Prostate gland (tissue), 2 donors: ENCODE measurements at places on chromosomes 5 and 9. TPM values are rescaled to one million over a fixed set of nuclear protein-coding genes. Genes with fewer than 3 reads are reported as not detected.

The PCDHA1 gene
- total RNA-seq, result 0.85 TPM

- no peak for DNase-seq
Measured at GRCh38 chr5:119074419-119074818, 3.5 kb downstream of the DMXL1 start.

DNA sequence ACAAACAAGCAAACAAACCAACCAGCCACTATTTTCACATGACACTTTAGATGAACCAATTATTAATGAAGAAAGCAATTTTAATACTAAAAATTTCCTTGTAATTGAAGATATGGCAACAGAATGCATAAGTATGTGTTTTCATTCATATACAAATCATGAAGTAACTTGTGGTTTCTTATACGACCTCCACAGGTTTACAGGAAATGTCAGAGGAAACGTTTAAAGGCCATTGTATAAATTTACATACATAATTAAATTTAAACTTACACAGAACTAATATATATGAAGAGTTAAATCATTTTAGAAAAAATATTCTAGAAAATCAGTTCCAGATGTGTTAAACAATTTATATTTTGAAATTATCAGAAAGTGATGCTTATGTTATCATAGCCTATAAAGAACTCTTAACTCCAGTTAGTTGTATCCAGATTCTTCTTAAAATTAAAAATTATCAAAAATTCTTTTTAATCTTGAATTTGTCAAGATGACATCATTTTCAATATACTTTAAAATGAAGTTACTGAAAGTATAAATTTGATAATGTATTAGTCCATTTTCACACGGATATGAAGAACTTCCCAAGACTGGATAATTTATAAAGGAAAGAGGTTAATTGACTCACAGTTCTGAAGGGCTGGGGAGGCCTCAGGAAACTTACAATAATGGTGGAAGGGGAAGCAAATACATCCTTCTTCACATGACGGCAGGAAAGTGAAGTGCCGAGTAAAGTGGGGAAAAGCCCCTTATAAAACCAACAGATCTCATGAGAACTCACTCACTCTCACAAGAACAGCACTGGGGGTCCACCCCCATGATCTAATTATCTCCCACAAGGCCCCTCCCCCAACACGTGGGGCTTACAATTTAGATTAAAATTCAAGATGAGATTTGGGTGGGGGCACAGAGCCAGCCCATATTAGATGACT, 192.0 kb downstream of the PIK3R1 start:
- no peak for DNase-seq

DNA sequence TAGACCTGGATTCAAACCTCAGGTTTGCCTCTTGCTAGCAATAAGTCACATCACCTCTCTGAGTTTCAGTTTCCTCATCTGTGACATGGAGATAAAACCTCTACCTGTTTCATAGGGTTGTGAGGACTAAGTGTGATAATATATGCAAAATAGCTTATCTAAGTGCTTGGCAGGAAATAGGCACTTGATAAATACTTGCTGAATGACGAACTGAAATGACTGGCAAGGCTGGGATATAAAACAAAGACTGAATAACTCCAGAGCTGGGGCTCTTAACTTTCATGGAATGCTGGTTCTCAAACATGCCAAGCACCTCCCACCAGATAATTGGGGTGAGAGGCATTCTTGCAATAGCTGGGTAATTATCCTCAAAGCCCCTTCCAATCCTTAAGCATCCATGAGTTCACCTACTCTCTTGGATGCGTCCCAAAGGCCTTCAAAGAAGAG, 87.6 kb downstream of the ADRB2 start:
- no peak for DNase-seq

GRCh38 chr5:140202078-140202477, 27.1 kb downstream of the CYSTM1 start:
- no peak for DNase-seq

DNA sequence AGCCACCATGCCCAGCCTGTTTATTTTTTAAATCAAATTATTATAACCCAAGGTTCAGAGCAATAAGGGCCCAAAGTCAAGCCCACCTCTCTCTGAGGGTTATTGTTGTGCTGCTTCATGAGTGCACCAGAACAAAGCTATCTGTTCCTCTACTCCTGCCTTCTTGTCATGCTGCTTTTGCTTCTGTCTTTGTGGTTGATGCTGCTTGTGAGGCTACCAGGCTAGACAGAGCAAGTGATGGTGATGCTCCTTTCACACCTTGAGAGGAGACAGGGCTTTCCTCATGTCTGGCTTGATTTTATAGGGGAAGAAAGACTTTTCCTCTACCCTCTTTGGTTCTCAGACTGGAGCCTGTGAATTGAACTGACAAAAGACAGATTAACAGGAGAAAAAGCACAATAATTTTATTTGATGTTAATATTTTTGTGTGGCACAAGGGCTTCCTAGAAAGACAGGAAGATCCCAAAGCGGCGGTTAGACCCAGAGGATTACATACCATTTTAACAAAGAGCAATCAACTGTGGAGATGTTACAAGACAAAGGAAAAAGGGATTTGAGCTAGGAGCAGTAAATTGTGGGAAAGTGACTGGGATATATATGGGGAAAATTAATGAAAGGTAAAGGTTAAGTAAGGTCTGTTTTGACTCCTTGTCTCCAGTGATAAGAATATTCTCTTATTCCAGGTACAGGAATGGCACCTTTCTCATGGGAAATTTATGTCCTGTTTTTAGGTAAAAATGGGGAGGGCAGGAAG, 4.4 kb upstream of the CD180 start:
- DNase-seq, result no peak
